CD8-positive, alpha-beta memory T cell (primary cell): ENCODE measurements at places on chromosomes 7 and 10.

- no peak for DNase-seq
Measured at GRCh38 chr7:29569648-29570047, 6.0 kb downstream of the PRR15 start.

DNA sequence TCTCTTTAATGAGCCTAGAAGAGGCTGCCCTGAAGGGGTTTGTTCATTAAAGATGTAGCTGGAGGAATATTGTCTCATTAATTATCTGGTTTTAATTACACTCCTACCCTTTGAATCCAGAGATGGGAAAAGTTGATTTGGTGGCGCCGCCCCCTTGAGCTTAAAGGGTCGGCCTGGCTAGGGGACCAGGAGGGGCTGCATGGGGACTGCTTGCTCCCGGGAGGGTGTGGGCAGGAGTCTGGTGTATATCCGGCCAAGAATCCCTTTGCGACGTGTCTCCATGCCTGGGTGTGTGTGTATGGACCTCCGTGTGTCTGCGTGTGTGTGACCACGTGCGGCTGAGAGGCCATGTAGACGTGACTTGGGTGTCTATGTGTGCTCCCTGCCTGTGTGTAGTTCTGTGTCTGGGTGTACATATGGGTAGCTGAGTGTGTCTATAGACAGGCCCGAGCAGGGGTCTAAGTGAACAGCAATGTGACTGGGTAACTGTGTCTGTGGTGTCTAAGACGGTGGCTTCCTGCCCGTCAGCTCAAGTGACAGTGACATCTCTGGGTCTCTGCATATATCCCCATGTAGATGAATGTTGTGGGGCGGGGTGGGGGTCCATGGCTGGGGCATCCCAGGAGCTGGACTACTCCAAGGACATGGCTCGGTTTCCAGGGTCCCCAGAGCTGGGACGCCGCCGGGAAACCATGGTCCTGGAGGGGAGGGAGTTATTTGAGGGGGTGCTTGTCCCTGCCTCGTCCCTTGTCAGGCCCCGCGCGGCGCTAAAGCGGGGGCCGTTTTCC lies 10.7 kb downstream of the LBX1 start:
- DNase-seq = no peak

DNA sequence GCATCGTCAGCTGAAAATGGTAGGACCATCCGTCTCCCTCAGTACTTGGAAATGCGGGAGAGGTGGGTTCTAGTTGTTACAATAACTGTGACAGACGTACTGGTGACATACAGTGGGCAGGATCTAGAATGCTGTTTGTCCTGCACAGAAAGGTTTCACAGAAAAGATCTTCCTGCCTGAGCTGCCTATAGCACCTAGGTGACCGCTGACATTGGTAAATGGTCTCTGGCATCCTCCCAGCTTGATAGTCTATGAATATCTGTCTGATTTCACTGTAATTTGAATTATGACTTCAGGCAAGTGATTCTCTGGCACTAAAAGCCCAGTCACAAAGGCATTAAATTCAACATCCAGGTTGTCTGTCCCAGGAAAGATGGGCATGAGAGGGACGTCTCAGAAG lies 38.2 kb upstream of the CCDC3 start:
- DNase-seq = no peak

DNA sequence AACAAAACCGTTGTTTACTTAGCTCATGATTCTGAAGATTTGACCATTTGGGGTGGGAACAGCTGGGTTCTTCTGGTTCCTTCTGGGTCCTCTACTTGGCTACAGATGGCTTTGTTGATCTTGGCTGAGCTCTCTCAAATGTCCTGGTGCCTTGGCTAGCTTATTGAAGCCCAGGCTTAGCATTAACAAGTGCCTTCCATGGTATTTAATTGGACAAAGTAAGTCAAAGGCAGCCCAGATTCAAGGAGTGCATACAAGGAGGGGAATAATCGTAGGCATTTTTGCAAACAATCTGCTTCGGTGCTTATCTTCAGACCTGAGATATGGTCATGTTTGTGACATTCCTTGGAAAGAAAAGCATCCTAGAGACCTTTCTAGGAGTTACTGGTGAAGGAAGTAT lies 81.4 kb downstream of the ADCYAP1R1 start:
- no peak for DNase-seq

- no peak for DNase-seq
Measured at GRCh38 chr7:46583656-46584055, 662.6 kb upstream of the IGFBP3 start.

- no peak for DNase-seq
Measured at GRCh38 chr10:121078672-121079102, 227.5 kb downstream of the WDR11 start.

GRCh38 chr10:132300582-132300981 lies 7.2 kb downstream of the STK32C start:
- no peak for DNase-seq

DNA sequence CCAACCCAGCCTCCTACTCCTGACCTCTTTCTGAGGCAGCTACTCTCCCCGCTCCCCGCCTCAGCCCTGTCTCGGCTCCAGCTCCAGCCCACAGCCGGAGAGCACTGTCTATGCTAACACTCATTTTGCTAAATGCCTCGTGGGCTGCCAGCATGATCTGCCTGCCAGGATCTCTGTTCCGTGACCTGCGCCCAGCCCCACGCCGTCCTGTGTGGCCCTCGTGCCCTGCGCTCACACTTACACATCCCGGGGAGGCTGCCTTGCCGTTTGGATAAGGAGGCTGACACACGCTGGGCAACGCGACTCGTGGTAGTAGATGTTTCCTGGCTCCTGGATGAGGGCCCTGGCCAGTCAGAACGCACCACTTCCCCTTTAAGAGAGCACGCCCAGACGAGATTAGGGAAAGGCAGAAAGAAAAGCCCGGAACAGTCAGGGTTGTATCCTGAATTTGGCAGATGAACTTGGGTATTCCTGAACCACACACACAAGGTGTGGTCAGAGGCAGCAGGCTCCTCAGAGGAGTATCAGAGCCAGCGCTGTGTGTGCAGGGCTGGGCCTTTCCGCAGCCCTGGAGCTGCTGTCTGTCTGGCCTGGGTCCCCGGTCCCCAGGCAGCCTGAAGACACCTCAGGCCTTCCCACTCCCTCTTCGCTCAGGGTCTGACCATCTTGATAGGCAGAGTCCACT lies 97.7 kb upstream of the EFCAB10 start:
- no peak for DNase-seq

- DNase-seq = no peak
Measured at GRCh38 chr7:157224627-157225026, 85.9 kb downstream of the UBE3C start.

- peak; percentile 20 for DNase-seq
Measured at GRCh38 chr10:42754155-42755027, 28.2 kb upstream of the BMS1 start.

DNA sequence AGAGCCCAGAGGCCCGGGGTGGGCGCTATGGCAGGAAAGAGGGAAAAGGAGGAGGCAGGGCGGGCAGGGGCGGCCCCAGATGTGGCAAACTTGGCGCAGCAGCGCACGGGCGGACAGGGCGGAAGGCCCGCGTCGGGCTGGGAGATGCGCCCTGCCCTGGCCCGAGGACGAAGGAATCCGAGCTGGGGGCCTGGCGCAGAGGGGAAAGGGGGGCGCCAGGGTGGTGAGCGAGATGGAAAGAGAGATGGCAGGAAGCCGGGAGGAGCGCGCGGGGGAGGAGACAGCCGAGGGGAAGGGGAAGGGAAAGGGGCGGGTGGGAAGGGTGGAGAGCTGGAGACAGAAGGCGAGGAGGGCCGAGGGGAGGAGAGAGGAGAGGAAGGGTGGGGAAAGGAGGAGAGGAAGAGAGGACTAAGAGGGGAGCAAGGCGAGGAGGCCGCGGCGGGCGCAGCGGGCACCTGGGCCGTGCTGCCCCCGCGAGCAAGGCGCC lies at the start of gene MARVELD1:
MARVELD1 (plus strand) TSS at position 392 of the 487 bp plus-strand sequence. CDS start 147 bp downstream, outside the sequence.
- no peak for DNase-seq

DNA sequence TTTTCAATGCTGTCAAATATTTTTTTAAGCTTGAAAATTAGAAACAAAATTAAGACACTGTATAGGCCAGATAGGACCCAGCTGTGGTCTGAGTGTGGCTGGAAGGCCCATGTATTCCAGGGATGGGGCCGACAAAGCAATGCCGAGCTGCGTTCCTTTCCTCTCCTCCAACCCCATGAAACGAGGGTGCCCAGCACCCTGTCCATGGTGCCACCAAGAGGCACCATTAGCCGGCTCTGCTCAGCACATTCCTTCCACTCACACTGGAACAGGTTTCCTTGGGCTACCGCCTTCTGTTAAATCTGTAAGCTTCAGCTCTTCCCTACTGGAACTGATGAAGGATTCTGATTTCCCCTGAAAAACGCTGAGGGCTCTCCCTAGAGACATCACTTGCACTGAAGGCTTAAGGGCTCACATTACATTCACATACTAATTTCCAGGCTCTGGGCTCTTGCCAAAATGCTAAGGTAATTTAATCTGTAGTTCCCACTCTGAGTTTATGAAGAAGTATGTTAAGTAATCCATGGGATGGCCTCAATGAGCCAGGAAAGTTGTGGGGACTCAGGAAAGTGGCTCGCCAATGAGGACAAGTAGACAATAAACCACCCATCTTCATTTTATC lies 73.7 kb upstream of the CAMK2B start:
- no peak for DNase-seq

DNA sequence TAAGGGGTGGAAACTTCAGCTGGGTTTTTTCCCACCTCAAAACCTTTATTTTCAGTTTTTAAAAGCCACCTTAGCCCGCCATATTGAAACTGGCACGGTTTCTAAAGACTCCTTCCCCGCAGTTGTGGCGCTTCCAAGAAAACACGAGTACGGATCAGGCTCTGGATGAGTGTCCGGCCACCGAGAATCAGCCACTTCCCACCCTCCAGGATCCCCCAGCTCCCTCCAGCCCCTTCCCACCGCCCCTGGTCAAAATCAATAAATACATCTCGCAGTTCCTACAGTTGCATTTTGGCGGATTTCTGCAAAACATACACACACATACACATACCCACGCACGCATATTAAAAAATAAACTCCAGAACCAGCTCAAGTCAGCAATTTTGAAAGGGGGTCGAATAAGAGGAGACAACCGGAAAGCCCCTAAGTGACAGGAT lies 1.1 kb downstream of the SFMBT2 start:
- no peak for DNase-seq

DNA sequence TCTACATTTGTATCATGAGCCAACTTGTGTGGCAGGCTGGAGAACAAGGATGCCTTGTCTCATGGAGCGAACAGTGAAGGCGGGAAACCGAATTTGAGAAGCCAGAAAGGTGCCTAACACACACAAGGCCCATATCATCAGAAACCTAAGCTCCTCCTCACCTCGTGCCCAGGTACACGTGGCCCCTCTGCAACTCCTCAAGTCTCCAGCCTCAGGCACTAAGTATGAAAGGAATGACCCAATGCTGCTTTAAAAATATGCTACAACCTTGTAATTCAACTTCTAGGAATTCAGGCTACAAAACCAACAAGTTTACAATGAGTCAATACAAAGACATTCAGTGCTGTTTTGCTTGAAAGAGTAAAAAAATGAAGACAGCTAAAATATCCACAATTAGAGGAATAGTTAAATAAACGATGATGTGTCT lies 95.7 kb downstream of the CDK6 start:
- DNase-seq = no peak

GRCh38 chr7:32179567-32179966 lies 109.4 kb upstream of the PDE1C start:
- DNase-seq = no peak

DNA sequence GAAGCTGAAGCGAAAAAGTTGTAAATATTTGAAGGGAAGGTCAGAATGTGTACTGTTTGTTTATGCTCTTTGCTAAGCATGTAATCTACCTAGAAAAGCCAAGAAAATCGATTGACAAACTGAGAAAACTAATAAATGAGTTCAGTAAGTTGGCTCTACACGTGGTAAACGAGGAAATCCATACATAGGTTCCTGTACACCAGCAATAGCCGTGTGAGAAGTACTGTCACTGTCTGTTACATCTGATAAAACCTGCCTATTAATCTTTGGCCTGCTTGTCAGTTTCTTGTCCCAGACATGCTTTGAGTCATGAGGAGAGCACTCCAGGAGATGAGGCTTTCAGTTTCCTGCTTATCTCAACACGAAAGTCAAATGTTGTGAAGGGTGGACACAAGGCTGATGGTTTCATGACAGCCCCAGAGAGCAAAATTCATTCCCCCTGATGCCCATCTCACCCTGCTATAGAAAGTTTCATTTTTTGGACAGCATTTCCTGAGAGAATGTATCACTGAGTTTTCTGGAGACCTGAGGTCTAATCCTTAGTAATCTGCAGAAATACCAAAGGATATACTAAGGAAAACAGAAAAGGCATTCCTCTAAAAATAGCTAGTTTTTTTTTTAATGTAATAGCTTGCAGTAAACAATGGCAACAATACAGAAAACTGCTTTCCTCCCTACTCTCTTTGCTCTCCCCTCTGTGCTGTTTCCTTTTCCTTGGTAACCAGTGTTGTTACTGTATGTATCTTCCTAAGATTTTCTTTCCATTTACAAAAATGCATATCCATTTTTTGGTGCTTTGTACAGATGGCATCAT lies 18.8 kb downstream of the BMPR1A start:
- DNase-seq = no peak

GRCh38 chr10:103277713-103278536 lies 987 bp downstream of the INA start:
- DNase-seq = no peak

- DNase-seq = no peak
Measured at GRCh38 chr7:154587792-154588191, 415.1 kb downstream of the PAXIP1 start.

DNA sequence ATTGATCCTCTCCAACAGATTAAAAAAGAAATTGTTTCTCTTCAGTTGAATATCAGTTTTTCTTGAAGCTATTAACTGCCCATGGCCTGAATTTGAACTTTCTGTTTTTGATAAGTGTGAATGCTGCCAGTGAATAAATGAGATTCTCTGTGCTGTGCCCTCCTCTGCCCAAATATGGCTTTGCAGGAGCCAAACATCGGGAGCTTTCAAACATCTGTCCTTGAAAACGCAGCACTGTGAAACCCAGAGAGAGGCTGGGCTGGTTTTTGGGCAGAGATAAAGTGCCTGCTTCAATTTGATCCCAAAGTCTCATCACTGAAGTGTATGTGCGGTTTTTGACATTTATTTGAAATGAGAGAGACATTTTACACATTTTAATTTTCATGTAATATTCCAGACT lies 268.3 kb upstream of the SHH start:
- DNase-seq = no peak

DNA sequence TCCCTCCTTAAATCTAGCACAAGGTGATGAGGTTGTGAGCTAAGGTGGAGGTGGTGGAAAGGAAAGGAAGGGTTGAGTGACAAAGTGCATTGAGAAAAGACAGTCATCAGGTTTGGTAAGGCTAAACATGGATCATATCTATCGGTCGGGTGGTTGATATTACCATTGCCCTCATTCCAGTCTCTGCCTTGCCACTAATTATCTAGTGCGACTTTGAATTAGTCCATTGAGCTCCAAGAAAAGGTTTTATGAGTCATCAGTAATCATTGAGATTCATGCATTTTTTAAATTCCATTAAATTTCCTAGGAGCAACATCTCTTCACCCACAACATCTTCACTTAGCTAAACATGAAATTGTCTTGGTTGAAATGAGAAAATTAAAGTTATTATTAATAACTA lies 68.9 kb upstream of the FRMD4A start:
- DNase-seq = no peak

- no peak for DNase-seq
Measured at GRCh38 chr7:141598408-141598807, 47.2 kb downstream of the AGK start.

- no peak for DNase-seq
Measured at GRCh38 chr10:11235771-11236170, 218.1 kb downstream of the CELF2 start.

- DNase-seq = no peak
Measured at GRCh38 chr10:89085153-89085552, 94.6 kb downstream of the FAS start.
